ENCODE measurements at places on chromosomes 2 and 18.

DNA sequence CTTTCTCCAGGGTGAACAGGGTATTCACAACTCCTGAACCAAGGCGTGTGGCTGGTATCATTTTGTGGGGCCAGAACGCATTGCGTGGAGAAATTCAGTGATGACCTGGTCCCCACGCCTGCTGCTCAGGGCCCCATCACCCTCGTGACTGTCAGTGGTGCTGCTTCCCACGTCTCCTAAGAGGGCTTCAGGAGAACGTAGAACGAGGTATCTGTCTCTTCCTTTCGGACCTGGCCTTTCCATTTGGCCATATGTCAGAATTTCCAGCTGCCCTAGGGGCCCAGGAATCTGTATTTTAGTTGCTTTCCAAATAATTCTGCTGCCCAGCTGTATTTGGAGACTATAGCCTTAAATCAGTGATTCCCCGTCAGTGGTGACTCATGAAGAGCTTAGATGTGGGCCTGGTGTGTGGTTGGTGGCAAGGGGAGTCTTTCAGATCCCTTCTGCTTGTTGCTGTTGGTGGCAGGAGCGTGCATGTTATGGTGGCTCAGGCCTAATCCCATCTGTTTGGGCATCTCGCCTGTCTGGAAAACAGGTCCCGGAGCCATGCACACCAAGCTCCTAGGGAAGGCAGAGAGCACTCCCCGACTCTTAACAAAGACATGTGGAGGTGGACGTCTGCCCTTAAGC is 56.4 kb downstream of the NPAS2 start:
- DNase-seq, result no peak

- DNase-seq, result no peak
Measured at GRCh38 chr18:2148823-2149222, 422.5 kb downstream of the METTL4 start.

- DNase-seq, result no peak
Measured at GRCh38 chr2:146927080-146927711, 917.6 kb upstream of the ACVR2A start.

DNA sequence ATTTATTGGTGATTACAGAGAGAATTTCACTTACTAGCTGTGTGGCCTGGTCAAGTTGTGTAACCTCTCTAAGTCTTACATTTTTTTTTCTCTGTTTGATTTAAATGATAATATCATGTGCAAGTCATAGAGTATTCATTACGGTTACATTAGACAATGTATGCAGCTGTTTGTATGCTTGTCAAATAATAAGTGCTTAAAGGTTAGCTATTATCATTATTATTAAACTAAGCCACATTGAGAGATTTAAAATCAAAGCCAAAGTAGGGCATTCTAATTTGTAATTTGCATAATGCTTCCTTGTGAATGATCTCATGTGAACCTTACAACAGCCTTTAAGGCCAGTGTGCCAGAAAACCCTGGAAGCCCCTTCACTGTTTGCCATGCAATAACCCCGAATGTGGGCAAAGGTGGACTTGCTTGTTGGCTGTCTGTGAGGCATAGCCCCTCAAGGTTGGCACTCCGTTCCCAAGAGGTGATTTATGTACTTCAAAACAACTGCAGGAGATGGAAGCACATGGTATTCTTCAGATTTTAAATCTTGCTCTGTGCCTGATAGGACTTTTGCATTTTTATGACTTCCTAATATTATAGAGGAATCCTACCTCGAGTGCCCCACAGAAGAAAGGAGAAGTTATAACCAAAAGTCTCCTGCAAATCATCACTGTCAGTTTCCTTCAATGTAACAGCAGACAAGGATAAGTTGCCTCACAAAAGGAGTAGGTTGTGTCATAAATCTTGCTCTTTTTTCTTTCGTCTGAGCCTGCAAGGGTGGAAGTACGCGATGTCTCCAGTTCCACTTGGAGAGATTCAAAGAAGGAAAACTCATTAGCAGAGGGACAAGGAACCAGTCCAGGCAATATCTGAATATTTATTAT is 272.0 kb downstream of the TGIF1 start:
- DNase-seq, result no peak

GRCh38 chr18:62634458-62634857 is 80.9 kb upstream of the PHLPP1 start:
- no peak for DNase-seq

GRCh38 chr2:138298900-138299299 is 202.7 kb upstream of the SPOPL start:
- no peak for DNase-seq

- no peak for DNase-seq
Measured at GRCh38 chr2:35582637-35583036, 772.9 kb upstream of the CRIM1 start.

DNA sequence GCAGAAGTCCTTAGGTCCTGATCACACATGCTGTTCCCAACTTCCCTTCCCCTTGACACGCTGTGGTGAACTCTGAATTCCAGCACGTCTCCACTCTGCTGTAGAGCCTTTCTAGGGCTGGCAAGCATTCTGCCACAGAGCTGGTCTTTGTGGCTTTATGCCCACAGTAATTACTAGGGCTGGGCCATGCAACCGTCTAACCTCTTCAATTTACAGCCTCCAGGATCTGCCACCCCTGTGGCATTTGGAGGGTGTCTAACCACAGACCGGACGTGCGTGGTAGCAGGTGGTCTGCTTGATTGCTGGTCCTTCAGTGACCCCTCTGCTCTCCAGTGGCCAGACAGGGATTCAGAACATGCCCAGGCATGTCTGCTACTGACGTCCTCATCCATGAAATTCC is 43.1 kb upstream of the TGFA start:
- no peak for DNase-seq

DNA sequence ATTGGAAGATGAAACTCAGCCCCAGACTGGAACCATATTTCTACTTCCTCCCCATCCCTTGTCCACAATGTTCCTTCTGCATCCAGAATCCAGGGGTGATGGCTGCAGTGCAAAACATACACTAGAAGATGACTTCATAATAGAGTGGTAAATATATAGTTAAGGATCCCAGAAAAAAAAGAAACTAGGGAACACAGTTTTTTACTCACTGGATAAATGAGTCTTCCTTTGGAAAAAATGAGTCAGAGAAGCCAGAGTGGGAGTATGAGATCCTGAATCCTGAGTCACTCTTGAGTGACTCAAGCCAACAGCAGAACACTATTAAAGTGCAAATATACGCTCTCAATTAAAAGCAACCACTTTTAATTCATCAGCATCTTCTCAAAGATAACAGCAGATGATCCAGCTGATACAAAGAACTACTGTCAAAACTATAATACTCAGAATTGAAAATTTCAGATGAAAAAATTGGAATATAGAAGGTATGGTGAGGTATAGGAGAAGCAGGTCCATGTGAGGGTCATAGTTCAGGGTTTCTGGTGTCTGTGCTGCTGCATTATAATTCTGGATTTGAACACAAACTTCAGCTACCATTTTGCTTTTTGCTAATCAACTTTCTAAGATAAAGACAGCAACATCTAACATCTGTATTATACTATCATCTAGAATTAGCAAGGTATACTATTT is 987.2 kb upstream of the CDH2 start:
- no peak for DNase-seq

DNA sequence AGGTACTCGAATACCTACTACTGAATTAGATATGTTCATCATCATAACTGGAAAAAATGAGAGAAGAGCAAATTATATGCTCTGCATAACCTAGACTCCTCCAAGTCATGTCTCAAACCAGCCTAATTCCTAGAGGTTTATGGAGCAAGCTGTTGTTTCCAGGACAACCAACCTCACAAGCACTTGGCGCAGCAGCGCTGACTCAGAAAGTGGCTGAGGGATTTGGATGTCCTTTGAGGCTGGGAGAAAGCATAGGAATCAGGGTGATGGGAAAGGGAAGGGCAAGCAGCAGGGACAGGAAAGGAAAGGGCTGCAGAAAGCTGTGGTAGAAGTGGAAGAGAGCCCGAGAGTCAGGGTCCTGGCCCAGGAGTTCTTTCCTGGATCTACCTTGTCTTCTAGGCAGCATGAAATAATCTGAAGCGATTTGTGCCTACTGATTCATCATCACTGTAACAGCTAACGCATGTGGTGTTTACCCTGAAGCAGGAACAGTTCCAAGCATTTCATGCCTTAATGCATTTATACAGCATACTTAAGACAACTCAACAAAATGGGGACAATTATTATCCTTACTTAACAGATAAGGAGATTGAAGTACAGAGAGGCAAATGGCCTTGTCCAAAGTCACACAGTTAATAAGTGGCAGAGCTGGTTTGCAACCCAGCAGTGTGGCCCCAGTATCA is 3.7 kb downstream of the PLEK start:
- no peak for DNase-seq

- DNase-seq, result no peak
Measured at GRCh38 chr18:69081846-69082245, 284.0 kb downstream of the CCDC102B start.

- no peak for DNase-seq
Measured at GRCh38 chr2:85240055-85240454, 87.7 kb downstream of the TGOLN2 start.

DNA sequence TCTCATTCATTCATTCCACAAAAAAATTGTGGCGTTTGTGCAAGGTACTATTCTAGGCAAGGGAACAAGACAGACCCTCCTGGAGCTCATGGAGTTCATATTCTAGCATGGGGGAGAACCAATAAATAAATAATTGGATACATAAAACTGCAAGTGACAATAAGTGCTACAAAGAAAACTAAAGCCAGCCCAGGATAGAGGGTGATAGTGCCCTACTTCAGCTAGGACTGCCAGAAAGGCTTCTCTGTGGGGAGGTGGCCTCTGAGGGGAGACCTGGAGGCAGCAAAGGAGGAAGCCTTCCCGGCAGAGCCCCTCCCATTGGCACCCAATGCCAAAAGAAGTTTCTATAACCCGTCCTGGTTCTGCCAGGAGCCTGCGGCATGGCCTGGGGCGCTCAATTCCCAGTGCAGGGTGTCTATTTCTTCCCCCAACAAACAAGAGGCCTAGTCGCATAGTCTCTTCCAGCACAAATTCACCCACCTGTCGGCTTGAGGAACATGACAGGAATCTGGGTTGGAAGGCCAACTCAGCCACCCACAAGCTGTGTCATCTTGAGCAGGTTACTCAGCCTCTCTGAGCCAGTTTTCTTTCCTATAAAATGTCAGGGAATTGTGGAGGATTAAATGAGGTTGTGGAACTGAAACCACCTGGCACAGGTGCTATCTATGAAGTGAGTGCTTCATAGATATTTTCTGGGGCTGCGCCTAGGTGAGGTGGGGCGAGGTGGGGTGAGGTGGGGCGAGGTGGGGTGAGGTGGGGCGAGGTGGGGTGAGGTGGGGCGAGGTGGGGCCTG is 94.3 kb downstream of the ZFP36L2 start:
- no peak for DNase-seq

DNA sequence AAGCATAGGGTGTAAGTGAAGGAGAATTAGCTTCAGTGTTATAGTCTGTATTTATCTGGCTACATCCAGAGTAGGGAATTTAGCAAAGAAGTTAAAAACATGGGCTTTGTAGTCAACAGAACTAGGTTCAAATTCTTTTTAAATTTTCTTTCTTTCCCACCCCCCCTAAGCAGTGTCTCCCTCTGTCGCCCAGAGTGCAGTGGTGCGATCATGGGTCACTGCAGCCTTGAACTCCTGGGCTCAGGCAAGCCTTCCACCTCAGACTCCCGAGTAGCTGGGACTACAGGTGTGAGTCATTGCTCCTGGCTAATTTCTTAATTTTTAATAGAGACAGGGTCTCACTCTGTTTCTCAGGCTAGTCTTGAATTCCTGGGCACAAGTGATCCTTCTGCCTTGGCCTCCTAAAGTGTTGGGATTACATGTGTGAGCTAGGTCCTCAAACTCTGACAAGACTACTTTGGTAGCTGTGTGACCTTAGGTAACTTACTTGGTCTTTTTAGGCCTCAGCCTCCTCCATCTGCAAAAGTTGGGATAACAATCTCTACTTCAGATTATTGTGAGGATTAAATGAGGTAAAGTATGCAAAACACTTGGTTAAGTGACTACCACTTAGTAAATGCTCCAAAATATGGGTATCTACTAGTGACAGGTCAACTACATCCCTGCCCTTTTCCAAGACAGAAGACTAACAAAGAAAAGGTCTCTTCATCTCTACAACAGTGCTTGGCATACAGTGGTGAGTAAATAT is 17.8 kb downstream of the DOK1 start:
- DNase-seq, result no peak

- DNase-seq, result no peak
Measured at GRCh38 chr2:109447251-109447661, 166.5 kb downstream of the SEPTIN10 start.

- DNase-seq, result no peak
Measured at GRCh38 chr2:98734823-98735260, 3.9 kb upstream of the MGAT4A start.

GRCh38 chr2:4992226-4992625 is 700.0 kb upstream of the SOX11 start:
- no peak for DNase-seq

GRCh38 chr2:231563378-231563961 is 29.2 kb upstream of the TEX44 start:
- no peak for DNase-seq

GRCh38 chr2:142306131-142306530 is 175.3 kb upstream of the LRP1B start:
- DNase-seq, result no peak

DNA sequence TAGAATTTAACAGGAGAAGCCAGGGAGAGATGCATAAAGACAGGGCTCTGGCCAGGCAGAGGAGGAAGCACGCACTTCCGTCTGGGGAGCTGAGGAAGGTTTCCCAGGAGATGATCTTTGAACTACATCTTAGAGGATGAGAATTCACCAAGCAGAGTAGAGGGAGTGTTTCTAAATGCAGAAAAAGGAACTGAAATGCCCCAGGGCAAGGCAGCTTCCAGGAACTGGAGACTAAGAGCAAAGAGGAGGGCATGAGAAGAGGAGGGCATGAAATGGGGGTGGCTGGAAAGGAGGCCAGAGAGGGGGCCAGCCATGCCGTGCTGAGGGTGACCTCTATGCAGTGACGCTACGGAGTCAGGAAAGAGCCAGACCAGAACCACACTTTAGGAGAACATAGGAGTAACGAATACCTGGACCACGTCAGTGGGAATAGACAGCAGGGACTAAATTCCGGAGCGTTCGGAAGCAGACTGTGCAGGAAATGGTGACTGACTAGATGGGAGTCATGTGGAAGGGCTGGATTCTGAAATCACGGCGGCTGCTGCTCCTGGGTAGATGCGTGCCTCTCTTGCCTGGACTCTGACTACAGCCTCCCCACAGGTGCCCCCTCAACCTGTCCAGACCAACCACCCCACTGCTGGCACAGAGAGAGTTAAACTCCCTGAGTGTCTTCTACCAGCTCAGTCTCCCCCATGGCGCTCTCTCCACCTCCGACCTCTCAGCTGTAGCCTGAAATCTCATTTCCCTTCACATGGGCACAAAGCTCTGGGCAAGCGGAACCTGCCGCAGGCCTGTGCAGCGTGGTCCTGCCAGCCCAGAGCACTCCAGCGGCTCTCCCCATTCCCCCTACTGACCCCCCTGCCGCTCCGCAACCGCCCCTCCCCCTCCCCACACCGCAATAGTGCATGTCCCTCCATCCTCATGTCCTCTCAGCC is 87.0 kb upstream of the RTN4 start:
- DNase-seq, result no peak
